Heart left ventricle (tissue), 16 donors: ENCODE measurements at places on chromosomes 4 and X. TPM values are rescaled to one million over a fixed set of nuclear protein-coding genes. Genes with fewer than 3 reads are reported as not detected.

- no peak for DNase-seq
Observed at GRCh38 chr4:52799813-52800212, 48.6 kb upstream of the ERVMER34-1 start.

- no peak for DNase-seq
Observed at GRCh38 chrX:150872773-150873336, 25.6 kb downstream of the CD99L2 start.

GRCh38 chr4:152468408-152468807, 67.5 kb downstream of the FBXW7 start:
- no peak for DNase-seq

- DNase-seq: no peak
Observed at GRCh38 chr4:55122235-55122634, 3.2 kb downstream of the KDR start.

DNA sequence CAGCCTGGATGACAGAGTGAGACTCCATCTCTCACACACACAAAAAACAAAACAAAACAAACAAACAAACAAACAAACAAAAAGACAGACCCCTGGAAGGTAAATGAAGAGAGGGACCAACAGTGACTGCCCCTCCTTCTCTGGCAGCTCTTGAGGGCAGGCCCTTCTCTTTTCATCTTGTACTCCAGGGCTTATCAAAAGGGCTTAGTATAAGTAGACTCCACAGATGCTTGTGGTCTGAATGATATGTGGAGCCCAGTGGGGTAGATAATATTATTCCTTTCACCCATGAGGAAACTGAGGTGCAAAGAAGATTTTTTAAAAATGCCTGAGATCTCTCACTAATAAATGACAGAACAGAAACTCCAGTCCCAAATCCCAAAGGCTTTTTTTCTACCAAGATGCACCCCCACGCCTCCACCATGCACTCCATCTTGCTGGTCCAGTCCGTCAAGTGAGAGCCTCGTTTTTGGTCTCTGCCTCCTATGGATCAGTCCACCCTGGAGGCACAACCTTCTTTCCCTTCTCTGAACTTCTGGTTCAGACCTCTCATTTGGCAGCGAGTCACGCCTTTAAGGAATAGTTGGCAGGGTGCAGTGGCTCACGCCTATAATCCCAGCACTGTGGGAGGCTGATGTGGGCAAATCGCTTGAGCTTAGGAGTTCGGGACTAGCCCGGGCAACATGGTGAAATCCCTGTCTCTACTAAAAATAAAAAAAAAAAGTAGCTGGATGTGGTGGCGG, 17.0 kb upstream of the CHRNA9 start:
- no peak for DNase-seq

DNA sequence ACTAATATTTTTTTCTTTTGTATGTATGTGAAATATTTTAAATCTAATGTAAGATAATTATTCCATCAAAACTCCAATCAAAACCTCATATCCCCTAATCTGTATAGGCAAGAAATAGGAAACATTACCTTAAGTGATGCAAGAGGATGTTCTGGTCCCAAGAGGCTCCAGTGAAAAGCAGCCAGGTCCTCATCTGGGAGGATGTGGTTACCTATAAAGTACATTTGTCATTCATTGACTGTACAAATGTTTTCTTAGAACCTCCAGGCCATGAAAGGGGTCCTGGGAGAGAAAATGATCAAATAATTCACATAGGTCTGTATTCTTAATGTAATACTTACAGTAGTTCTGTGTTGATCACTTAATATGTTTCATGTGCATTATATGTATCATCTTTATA, 25.5 kb downstream of the FAM120C start:
- no peak for DNase-seq

- no peak for DNase-seq
Observed at GRCh38 chrX:65688403-65688871, 21.0 kb downstream of the MSN start.

- DNase-seq: no peak
Observed at GRCh38 chr4:52982946-52983340, 120.8 kb downstream of the RASL11B start.

ANXA3 gene
- 16.6 TPM for total RNA-seq

DNA sequence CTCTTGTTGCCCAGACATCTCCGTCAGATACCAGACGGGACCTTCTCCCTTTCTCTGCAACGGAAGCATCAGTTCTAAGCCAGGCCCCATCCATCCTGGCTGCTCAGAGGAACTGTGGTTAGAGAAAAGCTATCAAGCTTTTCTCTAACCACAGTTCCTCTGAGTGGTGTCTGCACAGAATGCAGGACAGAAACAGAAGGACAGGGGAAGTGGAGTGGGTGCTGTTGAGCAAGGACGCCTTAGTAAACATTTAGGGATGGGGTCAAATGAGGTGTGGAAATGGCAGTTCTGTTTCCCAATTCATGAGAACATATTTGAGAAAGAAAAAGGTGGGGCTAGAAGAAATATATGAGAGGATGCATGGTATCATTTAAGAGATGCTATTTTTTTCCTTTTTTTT, 283.8 kb downstream of the CRLF2 start:
- no peak for DNase-seq

TRPC3 gene
- 0.29 TPM for total RNA-seq

- DNase-seq: no peak
Observed at GRCh38 chr4:139643042-139643895, 22.4 kb upstream of the MGST2 start.

- DNase-seq: no peak
Observed at GRCh38 chr4:115609631-115610030, 496.2 kb upstream of the NDST4 start.

GRCh38 chrX:150155436-150156035, 207.6 kb upstream of the MAMLD1 start:
- peak; percentile 23 for DNase-seq

DNA sequence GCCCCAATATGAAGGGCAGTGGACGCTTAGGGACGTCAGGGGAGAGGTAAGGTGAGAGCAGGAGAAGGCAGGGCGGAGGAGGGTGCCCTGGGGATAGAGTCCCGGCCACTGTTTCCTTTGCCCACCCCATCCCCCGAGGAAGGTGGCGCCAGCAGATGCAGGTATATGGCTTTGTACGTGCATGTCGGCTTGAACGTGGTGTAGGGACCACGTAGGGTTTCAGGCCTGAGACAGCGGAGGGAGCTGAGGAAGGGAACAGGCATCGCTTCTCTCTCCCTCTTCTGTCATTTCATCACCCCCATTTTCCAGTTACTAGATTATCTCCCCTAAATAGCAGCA, 97.9 kb downstream of the PHKA2 start:
- DNase-seq: no peak

CPZ gene
- 0.29 TPM for total RNA-seq

GRCh38 chr4:8070736-8071718, 87.6 kb downstream of the ABLIM2 start:
- DNase-seq: no peak

- DNase-seq: no peak
Observed at GRCh38 chrX:55758033-55758432, 40.5 kb downstream of the RRAGB start.

DNA sequence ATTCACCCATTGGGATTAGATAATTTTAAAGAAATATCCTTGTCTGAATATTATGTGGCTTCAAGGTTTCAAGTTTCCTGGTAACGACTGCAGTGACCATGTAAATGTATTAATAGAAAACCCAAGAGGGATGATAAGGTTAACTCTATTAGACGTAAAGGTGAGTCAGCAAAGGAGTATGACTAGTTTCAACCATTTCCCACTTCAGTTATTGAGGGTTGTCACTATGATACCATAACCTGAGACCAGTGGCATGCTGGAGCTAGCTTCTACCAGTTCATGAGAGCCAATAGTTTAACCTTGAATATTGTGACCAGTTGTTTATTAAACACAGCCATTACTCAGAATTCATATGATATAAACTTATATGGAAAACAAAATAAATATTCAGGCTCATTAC, 270.1 kb downstream of the TMA16 start:
- no peak for DNase-seq

ARL9 gene
- not detected for total RNA-seq

- no peak for DNase-seq
Observed at GRCh38 chr4:74391890-74392475, 27.0 kb downstream of the EREG start.

DNA sequence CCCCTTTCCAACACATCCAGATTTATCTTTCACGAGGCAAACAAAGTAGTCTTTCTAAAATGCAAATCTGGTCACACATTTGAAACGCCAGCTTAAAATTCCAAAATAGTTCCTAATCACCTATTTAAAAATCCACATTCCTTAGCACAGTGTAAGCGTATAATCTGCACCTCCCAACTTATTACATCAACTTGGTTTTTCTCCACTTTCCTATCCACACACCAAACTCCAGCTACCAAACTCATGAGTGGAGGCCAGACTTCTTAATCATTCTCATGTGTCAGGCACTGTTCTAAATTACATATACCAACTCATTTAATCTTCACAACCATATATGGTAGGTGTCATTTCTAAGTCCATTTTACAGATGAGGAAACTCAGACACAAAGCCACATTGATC, 33.8 kb downstream of the ENOX2 start:
- no peak for DNase-seq

DNA sequence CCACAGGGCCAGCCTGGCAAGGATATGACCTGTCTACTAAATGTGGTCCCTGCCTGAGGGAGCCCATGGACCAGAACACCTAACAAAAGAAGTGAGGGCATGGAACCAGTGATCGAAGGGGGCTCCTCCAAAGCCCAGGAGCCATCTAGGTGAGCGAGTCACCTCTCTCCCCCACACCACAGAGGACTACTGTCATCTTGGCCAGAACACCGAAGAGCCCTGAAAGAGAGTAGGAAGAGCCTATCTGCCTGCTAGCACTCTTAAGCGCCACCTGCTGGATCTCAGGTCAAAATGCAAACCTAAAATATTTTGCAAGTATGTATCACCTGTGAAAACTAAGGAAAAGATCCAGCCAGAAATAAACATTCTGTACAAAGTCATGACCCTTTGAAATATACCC, 137.9 kb upstream of the ZXDB start:
- DNase-seq: no peak

- DNase-seq: no peak
Observed at GRCh38 chr4:155846929-155847328, 19.1 kb downstream of the ASIC5 start.

CTPS2 gene
- 4.0 TPM for total RNA-seq

GRCh38 chrX:76109654-76110053, 63.2 kb upstream of the PBDC1 start:
- DNase-seq: no peak

GRCh38 chr4:2754848-2755819, 1.0 kb downstream of the TNIP2 start:
- DNase-seq: no peak

DNA sequence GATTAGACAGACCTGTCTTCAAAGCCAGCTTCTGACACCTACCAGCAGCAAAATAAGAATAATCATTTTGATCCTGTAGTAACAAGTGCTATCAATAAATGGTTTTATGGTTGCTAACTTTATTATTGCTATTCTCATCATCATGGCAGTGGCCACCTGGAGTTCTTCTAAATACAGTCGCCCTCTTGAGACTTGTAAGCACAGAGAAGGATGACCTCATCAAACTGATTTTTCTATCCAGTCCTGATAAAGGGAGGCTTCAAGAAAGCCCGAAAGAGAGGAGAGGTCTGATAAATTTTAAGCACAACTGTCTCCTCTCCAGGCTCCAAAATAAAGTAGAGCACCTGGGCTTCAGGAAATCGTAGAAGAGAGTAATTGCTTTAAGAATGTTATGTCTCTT, 286.4 kb downstream of the USP46 start:
- DNase-seq: no peak

- no peak for DNase-seq
Observed at GRCh38 chr4:21592970-21593670, 355.5 kb downstream of the KCNIP4 start.

SMARCA1 gene
- total RNA-seq: 36.3 TPM

TMEM144 gene
- 7.0 TPM for total RNA-seq

GRCh38 chr4:156388826-156389225, 435.2 kb upstream of the CTSO start:
- DNase-seq: no peak

MAGED1 gene
- 97.1 TPM for total RNA-seq

TSPAN7 gene
- total RNA-seq: 23.4 TPM

DNA sequence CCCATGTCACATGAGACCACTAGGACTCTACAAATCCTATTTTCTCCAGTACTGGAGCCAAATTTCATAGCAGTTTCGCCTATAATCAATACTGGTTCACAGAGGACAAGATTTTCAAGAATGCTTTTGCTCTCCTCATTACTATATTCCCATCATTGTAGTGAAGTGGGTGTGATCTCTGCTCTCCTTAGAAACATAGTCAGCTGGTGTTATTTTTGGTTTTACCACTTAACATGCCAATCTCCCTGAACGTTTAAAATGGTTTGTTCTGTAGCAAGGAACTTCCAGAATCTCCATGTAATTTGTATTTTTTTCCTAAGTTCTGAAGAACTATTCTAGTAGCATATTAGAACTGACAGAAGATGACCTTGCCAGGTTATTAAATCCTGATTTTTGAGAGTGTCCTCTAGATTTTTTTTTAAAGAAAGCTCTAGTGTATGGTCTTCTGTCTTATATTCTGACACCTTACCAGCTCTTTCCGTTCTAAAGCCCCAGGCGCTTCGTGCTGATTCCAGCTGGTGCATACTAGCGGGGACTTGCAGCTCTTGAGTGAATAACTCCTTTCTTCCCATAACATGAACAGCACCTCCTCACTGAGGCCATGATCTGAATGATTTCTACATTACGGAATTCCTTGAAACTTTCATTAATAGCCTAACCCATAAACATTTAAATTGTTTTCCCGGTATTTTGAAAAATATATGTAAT, 1372.9 kb downstream of the TECRL start:
- no peak for DNase-seq

- no peak for DNase-seq
Observed at GRCh38 chrX:1528186-1528883, 8.7 kb downstream of the P2RY8 start.

SSX1 gene
- total RNA-seq: not detected

DNA sequence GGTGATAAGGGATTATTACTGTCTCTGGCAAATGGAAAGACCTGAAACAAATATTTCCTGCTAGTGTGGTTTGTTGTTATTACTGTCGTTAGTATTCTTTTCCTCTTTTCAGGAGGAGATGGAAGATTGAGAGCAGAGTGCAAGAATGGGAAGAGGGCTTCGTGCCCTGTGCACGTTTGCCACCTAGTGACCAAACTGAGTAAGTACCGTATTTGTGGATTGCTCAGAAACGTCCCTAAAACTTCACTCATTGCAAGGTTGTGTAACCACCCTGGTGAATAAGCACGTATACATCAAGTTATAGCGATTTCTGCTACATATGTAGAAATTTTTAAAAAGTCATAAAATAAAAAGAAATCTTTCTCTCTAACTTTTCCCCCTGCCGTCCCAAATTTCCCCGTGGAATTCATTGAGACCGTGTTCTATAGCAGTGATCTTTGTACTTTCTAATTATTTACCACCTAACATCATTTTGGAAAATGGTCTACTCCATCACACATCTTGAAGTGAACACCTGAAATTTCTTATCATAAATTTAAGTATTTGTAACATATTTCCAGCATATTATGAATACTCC, 24.3 kb downstream of the LINC00632 start:
- DNase-seq: no peak

GCNA gene
- total RNA-seq: 1.00 TPM

- no peak for DNase-seq
Observed at GRCh38 chr4:75142850-75143249, 209.9 kb downstream of the PARM1 start.

- DNase-seq: no peak
Observed at GRCh38 chrX:124736553-124737270, 390.3 kb downstream of the SH2D1A start.

GRCh38 chrX:71637848-71638247, 19.5 kb upstream of the CXCR3 start:
- DNase-seq: no peak

GRCh38 chr4:103493450-103494159, 226.2 kb downstream of the TACR3 start:
- no peak for DNase-seq

- no peak for DNase-seq
Observed at GRCh38 chr4:77742054-77742453, 77.1 kb downstream of the CNOT6L start.
